Frontal cortex (tissue), 4 donors: ENCODE measurements at places on chromosomes 2 and 18. TPM values are rescaled to one million over a fixed set of nuclear protein-coding genes. Genes with fewer than 3 reads are reported as not detected.

Gene RMC1
- total RNA-seq, result 44.8 TPM

Gene ADRA2B
- under 0.01 TPM for total RNA-seq

Gene CPLX4
- total RNA-seq, result not detected

Gene TMEM214
- total RNA-seq, result 7.7 TPM

Gene CKAP2L
- total RNA-seq, result 2.0 TPM

Gene CAD
- 13.9 TPM for total RNA-seq

Gene BMP10
- total RNA-seq, result not detected

Gene TTL
- total RNA-seq, result 70.1 TPM

Gene MARCHF4
- 8.2 TPM for total RNA-seq

Gene PLGLB1
- total RNA-seq, result 9.4 TPM

Gene COL3A1
- 88.0 TPM for total RNA-seq

Gene MOCOS
- total RNA-seq, result 0.41 TPM

Gene L3MBTL4
- total RNA-seq, result 34.2 TPM

Gene INSIG2
- total RNA-seq, result 28.1 TPM

Gene ANKRD23
- 4.1 TPM for total RNA-seq

Gene ARHGAP25
- total RNA-seq, result 1.2 TPM

Gene SLC5A7
- total RNA-seq, result 1.6 TPM

Gene ASB18
- total RNA-seq, result 0.82 TPM

Gene MTA3
- 30.6 TPM for total RNA-seq

Gene DNAH6
- total RNA-seq, result 4.9 TPM

Gene AQP4
- total RNA-seq, result 57.9 TPM

Gene IL36B
- not detected for total RNA-seq
